ENCODE measurements at places on chromosomes 11 and 22. TPM values are rescaled to one million over a fixed set of nuclear protein-coding genes. Genes with fewer than 3 reads are reported as not detected.

The HEPHL1 gene
- total RNA-seq: not detected

The KRTAP5-2 gene
- total RNA-seq: not detected

The SLC5A1 gene
- total RNA-seq: not detected

The MCAM gene
- 9.5 TPM for total RNA-seq

Measured in A549 treated with CpdA at 1 μM for 4 hours (cell line).